ENCODE measurements at places on chromosomes 2 and 18.

GRCh38 chr2:69911985-69912563 lies 2.8 kb upstream of the MXD1 start:
- DNase-seq = no peak

DNA sequence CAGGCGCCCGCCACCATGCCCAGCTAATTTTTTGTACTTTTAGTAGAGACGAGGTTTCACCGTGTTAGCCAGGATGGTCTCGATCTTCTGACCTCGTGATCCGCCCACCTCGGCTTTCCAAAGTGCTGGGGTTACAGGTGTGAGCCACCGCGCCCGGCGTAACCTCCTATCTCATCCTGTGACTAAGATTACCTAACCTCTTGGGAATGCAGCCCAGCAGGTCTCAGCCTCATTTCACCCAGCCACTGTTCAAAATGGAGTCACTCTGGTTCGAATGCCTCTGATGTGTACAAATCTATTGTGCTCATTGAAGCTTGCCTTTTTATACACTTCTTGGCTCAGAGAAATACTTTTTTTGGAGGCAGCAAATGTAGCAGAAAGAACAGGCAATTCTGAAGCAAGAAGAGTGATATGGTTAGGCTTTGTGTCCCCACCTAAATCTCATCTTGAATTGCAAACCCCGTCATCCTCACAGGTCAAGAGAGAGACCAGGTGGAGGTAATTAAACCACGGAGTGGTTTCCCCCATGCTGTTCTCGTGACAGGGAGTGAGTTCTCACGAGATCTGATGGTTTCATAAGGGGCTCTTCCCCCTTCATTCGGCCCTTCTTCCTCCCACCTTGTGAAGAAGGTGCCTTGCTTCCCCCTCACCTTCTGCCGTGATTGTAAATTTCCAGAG lies 60.6 kb downstream of the SLC4A3 start:
- DNase-seq = no peak

DNA sequence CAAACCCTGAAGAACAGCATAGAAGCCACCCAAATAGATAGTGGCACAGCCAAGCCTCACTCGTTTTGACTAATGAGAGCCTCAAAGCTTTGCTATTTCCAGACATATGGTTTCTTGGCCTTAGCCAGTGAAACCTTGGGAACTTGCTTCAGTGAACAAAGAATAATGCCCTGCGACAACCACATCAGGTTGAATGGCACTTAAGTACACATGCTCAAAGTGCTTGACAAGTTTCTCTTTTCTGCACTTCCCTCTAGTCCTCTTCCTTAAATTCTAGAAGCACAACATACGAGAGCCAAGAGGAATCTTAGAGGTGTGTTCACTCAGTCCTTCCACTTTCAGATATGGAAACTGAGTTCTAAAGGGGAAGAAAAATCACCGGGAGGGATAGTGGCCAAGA lies 258.3 kb downstream of the HAUS1 start:
- no peak for DNase-seq

GRCh38 chr2:147027436-147027835 lies 817.4 kb upstream of the ACVR2A start:
- DNase-seq = no peak

DNA sequence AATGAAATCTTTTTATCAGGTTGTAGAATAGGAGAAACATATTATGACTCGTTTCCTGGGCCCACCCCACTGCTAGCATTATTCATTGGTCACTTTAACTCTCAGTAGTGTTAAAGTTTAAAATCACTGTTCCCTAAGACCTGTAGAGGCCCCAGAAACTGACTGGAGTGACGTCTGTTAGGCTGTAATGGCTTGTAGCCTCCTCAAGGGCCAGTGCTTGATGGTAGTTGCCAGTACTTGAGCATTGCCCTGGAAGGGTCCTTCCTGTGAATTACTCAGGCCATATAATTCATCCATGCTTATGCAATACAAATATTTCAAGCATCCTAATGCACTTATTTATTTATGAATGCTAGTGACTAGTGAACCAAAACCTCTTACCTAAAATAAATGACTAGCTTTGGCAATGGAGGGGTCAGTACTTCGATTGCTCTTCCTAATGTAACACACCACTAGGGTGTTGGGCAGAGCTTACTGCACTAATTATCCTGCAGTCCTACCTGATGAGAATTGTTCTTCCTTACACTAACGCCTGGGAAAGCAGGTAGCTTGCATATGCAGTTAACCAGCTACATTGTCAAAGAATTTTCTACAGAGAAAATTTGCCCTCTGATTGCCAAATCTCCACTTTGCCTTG lies 31.2 kb downstream of the ARHGAP25 start:
- no peak for DNase-seq

GRCh38 chr2:103792042-103792441 lies 1030.2 kb downstream of the TMEM182 start:
- DNase-seq = no peak

GRCh38 chr2:223735659-223736244 lies 101.6 kb downstream of the AP1S3 start:
- DNase-seq = no peak

DNA sequence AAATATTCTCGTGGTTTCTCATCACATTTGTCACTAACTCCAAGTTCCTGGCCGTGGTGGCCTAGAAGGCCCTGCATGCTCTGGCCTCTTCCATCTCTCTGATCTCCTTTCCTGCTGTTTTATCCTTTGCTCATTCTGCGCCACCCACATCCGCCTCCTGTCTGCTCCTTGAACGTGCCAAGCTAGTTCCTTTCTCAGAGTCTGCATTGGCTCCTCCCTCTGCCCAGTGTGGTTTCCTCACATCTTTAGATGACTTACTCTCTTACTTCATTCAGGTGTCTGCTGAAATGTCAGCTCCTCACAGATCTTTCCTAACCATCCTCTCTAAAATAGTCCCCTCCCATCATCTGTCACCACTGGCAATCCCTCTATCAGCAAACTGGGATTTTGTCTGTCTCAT lies 158.6 kb upstream of the RBMS1 start:
- peak; percentile 68 for DNase-seq

DNA sequence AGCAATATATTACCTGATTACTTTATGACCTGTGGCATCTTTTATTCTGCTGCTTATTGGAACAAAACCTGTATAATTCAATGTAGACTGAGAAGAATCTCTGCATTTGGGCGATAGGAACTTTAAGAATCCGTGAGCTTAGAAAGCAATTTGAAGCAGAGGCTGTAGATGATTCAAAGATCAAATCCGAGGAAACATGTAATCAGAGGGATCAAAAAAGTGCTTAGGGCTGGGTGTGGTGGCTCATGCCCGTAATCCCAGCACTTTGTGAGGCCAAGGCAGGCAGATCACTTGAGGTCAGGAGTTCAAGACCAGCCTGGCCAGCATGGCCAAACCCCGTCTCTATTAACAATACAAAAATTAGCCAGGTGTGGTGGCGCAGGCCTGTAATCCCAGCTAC lies 198.4 kb downstream of the MTX2 start:
- DNase-seq = no peak

DNA sequence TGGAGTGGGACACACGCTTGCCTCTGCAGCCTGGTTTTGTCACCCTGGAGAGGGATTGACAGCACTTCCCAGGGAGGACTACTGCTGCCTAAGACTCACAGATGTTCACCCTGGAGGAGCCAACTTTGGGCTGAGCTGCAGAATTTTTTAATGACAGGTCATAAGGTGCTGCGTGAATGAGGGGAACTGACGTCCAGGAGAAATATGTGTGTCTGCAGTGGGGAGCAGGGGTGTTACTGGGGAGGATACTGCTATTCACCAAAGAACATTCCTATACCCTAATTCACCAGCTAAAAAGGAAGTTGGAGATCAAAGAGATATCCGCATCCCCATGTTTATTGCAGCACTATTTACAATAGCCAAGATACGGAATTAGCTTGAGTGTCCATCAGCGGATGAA lies 144.4 kb downstream of the MGAT5 start:
- no peak for DNase-seq

DNA sequence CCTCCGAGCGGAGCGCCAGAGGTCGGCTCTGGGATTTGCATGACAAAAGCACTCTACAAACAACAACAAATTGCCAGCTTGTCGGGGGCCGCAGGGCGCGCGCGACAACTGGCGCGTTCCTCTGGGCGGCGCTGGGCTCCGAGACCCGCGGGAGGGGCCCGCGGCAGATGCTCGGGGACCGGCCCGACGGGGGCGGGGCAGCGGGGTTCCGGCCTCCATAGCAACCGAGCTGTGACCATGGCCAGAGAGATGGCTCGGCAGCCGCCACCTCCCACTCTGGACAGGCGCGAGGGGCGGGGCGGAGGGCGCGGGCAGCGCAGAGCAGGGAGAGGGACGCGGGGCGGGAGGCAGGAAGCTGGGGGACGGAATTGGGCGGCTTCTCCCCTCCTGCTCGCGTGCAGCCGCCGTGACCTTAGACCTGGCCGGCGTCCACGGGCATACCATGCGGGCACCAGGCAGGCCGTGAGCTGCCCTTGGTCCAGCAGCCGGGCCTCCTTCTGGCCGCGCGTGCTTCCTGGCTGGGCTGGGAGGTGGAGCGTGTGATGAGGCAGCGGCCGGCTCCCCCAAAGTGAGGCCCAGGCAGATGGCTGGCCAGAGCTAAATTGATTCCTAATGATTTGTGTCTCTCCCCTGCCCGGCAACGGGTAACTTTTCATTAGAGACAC lies 171.5 kb downstream of the CELF4 start:
- no peak for DNase-seq

DNA sequence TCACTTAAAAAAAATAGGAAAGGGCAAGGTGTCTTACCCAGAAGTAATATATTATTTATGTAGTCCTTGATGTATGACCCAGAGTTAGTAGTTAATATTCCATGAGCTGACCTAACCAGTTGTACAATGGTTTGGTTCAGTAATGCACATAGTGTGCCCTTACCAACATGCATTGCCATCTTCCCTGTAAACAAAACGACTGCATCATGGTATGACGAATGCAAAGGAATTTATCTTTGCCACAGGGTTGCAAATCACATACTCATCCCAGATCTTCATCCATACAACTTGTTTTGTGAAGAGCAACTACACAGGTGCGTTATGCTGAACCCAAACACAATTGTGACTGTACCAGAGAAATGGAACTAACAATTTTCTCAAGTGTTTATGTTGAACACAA lies 68.9 kb upstream of the ZSWIM2 start:
- DNase-seq = no peak

- no peak for DNase-seq
Measured at GRCh38 chr18:40382197-40382596, 1572.8 kb upstream of the PIK3C3 start.

DNA sequence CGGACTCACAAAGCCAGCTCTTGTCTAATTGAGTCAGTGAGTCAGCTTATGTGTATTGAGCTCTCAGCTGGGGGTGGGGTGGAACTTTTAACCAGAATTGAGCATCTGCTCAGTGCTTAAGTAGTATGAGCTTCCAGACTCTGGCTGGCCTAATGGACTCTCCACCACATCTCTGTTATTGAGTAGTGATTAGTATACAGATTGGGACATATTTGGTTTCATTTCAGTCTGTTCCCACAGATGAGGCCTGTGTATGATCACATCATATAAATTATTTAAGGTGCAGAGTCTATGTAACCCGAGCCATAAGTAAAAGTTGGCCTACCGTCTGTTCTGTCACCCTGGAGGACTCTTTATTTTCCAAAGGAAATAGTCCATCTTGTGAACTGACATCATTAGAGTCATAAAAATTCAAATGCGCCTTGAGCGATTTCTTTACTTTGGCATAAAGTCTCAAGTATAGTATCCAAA lies 152.1 kb downstream of the THSD7B start:
- no peak for DNase-seq

DNA sequence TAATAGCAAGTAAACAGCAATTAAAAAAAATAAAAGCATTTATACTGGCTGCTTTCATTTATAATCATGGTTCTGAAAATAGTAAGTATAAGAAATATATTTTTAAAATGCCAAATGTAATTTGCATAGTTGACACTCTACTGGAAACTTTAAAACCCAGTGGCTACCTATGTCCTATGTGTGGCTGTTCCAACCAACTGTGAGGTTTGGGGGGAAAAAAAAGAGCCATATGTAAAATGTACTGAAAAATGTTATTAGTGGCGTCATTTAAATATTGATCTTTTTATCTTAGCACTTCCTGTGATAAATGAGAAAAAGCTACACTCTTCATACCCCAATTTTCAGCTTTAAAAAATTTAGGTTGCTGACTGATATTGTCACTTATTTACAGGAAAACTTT lies 270.7 kb downstream of the TCF4 start:
- DNase-seq = no peak

GRCh38 chr18:59460072-59460420 lies 101.0 kb upstream of the LMAN1 start:
- no peak for DNase-seq

All from activated CD8-positive, alpha-beta memory T cell treated with anti-CD3 and anti-CD28 coated beads, Interleukin-2, amount 50 U/mL, for 48 hours (primary cell).